HFFc6 (cell line): ENCODE measurements at places on chromosomes 4 and X. TPM values are rescaled to one million over a fixed set of nuclear protein-coding genes. Genes with fewer than 3 reads are reported as not detected.
A peak's percentile ranks its signal among the peaks of the same experiment; 100 is the strongest.

The ZNF718 gene
- total RNA-seq, result 0.65 to 2.1 TPM (median 1.7 TPM) in 3 replicates

The LRCH2 gene
- total RNA-seq, result 5.5 to 7.8 TPM (median 5.6 TPM) in 3 replicates

The ADH7 gene
- total RNA-seq, result not detected in 3 replicates

The SPATA4 gene
- not detected in 2 replicates for total RNA-seq

The XAGE1A gene
- total RNA-seq, result not detected in 2 replicates

The KLF8 gene
- total RNA-seq, result 0.05 to 0.09 TPM in 2 of 3 replicates, not detected in the other

The MAGEA12 gene
- 0.11 TPM in 1 of 2 replicates, not detected in the other for total RNA-seq

The REPS2 gene
- 0.15 to 0.23 TPM (median 0.19 TPM) in 3 replicates for total RNA-seq

The SCRG1 gene
- not detected in 2 replicates for total RNA-seq

The RHOXF2B gene
- total RNA-seq, result not detected in 3 replicates

The SH2D1A gene
- not detected in 3 replicates for total RNA-seq

The GABRG1 gene
- total RNA-seq, result not detected in 3 replicates

The RNF175 gene
- total RNA-seq, result not detected in 3 replicates

The ADAM29 gene
- total RNA-seq, result not detected in 3 replicates

- H3K27me3 ChIP-seq, result peaks cover 2% of the 10 kb centered on the region; the same call in 1 of the 2 replicates
- H3K27ac ChIP-seq, result no peak overlapping the region
- no peak for DNase-seq
- peaks cover 68% of the 10 kb centered on the region for H3K36me3 ChIP-seq
- H3K4me1 ChIP-seq, result peaks cover 71% of the 10 kb centered on the region
These were observed 25.7 kb downstream of the USP53 start for GRCh38 chr4:119238068-119238722.

DNA sequence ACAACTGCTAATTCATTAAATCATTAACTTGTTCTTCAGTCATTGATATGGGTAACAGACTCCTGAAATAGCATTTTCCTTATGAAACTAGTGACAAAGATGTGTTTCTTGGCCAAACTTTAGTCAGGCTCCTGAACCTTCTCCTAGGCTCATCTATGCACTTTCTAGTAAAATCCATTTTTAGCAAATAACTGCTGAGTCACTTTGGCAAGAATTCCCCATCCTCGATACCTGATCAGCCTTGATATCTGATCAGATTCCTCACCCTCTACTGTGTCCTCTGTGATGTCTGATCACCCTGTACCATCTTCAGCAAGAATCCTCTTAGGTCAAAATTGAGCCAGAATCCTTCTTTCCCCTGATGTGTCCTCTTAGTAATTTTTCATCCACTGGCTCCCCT lies 161.2 kb upstream of the TAPT1 start:
- no peak overlapping the region for H3K27ac ChIP-seq
- DNase-seq, result no peak
- peaks cover 30% of the 10 kb centered on the region for H3K27me3 ChIP-seq
- H3K4me1 ChIP-seq, result no peaks in the 10 kb centered on the region
- no peaks in the 10 kb centered on the region for H3K36me3 ChIP-seq

- H3K27ac ChIP-seq, result no peak overlapping the region
- DNase-seq, result no peak
- no peak overlapping the region for H3K4me3 ChIP-seq
- H3K27me3 ChIP-seq, result peaks cover 8% of the 10 kb centered on the region; the same call in 1 of the 2 replicates
- H3K36me3 ChIP-seq, result no peaks in the 10 kb centered on the region; the same call in 1 of the 2 replicates
These were observed 33.7 kb downstream of the GABRB1 start for GRCh38 chr4:47065051-47065481.

DNA sequence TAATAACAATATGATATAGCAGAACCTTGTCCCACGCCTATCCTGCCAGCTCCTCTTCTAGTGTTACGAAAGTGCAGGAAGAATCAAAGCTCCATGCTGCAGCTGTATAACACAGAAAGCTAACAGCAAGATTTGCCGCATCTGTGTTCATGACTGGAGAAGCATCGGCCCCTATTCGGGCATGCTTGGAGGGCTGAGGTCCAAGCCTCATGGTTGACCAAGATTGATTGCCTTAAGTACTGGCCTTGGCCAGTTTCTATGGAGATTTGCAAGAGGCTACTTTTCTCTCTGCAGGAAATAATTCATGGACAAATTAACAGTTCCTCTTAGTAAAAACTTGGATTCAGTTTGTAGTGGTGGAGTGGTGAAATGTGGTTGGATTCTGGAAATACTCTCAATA lies 12.9 kb upstream of the NDP start:
- H3K27ac ChIP-seq, result no peak overlapping the region
- no peaks in the 10 kb centered on the region for H3K36me3 ChIP-seq
- H3K27me3 ChIP-seq, result no peaks in the 10 kb centered on the region; the same call in 1 of the 2 replicates
- DNase-seq, result no peak
- no peak overlapping the region for H3K4me3 ChIP-seq

DNA sequence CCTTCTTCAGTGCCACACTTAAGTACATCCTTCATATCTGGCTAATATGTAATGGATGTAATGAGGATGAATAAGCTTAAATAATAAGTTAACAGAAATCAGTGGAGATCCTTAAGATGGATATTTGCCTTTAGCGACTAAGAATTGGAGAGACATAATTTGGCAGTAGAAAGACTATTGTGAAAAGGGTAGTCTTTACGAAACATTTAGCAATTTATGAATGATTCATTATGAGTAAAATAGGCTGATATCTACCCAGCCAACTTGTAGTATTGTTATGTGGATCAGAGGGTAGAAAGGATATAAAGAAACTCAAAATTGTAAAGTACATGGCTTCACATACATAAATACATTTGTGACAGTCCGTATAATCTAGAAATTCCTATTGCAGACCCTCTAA lies 2371.8 kb downstream of the PCDH7 start:
- no peak overlapping the region for H3K27ac ChIP-seq
- no peak for DNase-seq
- H3K36me3 ChIP-seq, result no peaks in the 10 kb centered on the region
- no peaks in the 10 kb centered on the region for H3K27me3 ChIP-seq

- H3K36me3 ChIP-seq, result no peaks in the 10 kb centered on the region
- H3K4me3 ChIP-seq, result no peak overlapping the region
- H3K27ac ChIP-seq, result no peak overlapping the region
These were observed 128.5 kb downstream of the ATG4A start for GRCh38 chrX:108219949-108220601.

DNA sequence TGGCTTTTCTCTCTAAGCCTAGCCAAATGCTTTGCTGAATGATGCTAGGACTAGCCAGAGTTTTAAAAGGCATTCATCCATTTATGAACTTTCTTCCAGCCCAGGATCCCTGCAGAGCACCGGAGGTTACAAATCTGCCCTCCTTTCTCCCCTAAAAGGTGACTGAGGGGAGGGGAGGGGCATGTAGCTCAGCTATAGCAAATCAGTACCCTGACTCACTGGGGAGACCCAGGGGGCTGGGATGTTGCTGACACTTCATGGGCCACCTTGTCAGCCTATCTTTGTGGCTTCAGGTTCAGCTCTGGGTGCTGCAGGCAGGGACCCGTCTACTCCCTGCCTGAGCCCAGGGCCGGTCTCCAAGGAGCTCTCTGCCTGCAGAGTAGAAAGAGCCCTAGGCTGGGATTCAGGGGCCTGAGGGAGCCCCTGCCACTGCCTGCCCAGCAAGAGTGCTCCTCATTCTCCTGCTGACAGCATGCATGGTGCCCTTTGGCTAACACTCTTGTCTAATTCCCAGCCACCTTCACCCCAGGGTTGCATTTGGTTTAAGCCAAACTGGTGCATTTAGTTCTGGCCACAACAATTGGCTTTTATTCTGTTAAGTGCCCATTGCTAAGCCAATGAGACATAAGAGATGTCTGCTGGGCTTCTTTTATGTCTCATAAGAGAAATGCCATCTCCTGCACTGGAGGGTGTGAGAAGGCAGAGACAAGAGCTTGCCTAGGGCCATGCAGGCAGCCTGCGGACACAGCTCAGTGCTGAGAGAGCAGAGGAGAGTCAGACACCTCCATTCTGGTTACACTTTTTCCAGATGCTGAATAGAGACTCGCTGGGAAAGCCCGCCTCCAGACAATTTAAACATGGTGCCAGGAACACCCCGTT lies 11.9 kb upstream of the UBA6 start:
- H3K4me3 ChIP-seq, result no peak overlapping the region
- DNase-seq, result no peak
- peaks cover 15% of the 10 kb centered on the region for H3K36me3 ChIP-seq
- no peaks in the 10 kb centered on the region for H3K27me3 ChIP-seq

DNA sequence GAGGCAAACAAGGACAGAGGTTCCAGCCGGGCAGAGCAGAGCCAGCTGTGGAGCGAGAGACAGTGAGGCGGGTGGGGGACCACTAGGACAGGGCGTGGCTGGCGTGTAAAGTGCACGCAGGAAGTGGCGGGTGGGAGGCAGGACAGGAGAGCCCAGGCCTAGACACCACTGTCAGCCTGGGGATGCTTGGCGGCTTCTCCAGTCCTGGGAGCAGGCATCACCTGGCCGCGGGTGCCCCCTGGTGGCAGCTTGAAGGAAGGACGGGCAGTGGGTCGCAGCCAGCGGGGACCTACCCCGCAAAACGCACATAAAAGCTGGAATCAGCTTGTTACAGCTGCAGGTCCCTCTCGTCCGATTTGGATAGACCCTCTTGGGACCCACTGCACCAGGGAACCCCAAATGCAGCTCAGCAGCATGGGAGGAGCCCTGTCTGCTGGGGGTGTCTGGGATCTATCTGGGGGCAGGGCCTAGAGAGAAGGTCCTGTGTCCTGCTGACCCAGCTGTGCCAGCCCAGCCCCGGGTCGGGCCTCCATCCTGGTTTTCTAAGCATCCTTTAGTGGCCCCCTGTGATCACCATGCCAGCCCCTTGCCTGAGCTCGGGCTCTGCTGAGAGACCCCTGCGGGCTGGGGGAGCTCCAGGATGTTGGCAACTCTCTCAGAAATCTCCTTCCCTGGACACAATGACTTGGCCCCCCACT lies 57.7 kb downstream of the WFS1 start:
- H3K27me3 ChIP-seq, result peaks cover 13% of the 10 kb centered on the region
- H3K27ac ChIP-seq, result no peak overlapping the region
- H3K4me1 ChIP-seq, result no peaks in the 10 kb centered on the region
- DNase-seq, result peak; percentile 50

DNA sequence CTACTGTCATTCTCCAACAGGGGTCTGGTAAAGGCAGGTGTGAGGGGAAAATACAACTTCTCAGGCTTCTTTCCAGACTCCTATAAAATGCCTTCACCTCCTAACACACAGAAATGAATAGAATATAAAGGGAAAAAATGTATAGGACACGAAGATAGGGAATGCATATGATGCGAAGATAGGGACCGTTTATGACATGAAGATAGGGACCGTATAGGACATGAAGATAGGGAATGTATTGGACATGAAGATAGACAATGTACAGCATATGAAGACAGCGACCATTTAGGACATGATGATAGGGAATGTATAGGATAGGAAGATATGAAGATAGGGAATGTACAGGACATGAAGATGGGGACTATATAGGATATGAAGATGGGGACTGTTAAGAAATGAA lies 10.5 kb downstream of the IRF2 start:
- H3K4me1 ChIP-seq, result peaks cover 17% of the 10 kb centered on the region
- no peak overlapping the region for H3K27ac ChIP-seq

DNA sequence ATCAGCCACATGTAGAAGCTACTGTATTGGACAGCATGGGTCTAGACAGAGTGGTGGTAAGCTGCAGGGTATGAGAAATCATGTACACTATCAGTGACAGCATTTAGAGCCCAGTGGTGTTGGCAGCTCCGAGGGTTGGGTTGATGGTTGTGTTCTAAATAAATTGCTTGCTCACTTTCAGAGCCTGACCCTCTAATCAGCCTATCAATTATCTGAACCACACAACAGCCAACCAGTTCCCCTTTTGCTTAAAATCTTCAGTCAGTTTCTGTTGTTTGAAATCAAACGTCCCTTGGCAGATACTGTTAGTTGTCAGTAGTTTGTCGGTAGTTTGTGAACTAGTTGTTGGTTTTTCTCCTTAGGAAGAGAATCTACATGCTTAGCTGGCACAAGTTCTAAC lies 99.8 kb upstream of the RAI2 start:
- no peaks in the 10 kb centered on the region for H3K36me3 ChIP-seq
- no peak overlapping the region for H3K4me3 ChIP-seq

DNA sequence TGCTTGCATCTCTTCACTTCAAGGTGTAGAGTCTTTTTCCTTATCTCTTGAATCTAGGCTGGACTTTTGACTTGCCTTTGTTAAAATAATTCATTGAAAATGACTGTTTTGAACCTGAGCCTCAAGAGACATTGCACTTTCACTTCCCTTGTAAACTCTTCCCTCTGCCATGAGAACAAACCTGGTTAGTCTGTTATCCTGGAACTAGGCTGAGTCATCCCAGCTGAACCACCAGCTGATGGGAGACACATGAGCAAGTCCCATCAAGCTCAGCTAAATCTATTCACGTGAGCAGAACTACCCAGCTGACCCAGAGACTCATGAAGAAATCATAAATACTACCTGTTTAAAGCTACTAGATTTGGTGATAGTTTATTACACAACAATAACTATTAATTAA lies 202.3 kb upstream of the CENPE start:
- H3K4me3 ChIP-seq, result no peak overlapping the region
- no peaks in the 10 kb centered on the region for H3K4me1 ChIP-seq
- no peaks in the 10 kb centered on the region; the same call in 1 of the 2 replicates for H3K27me3 ChIP-seq
- H3K36me3 ChIP-seq, result no peaks in the 10 kb centered on the region

GRCh38 chr4:38132107-38132673 lies 172.0 kb downstream of the PTTG2 start:
- peaks cover 55% of the 10 kb centered on the region for H3K36me3 ChIP-seq
- no peaks in the 10 kb centered on the region for H3K27me3 ChIP-seq
- peak; percentile 87 for DNase-seq

GRCh38 chrX:75547783-75548182 lies 24.9 kb upstream of the ZDHHC15 start:
- DNase-seq, result no peak
- H3K27ac ChIP-seq, result no peak overlapping the region
- no peak overlapping the region for H3K4me3 ChIP-seq
- no peaks in the 10 kb centered on the region for H3K4me1 ChIP-seq
- H3K36me3 ChIP-seq, result no peaks in the 10 kb centered on the region

DNA sequence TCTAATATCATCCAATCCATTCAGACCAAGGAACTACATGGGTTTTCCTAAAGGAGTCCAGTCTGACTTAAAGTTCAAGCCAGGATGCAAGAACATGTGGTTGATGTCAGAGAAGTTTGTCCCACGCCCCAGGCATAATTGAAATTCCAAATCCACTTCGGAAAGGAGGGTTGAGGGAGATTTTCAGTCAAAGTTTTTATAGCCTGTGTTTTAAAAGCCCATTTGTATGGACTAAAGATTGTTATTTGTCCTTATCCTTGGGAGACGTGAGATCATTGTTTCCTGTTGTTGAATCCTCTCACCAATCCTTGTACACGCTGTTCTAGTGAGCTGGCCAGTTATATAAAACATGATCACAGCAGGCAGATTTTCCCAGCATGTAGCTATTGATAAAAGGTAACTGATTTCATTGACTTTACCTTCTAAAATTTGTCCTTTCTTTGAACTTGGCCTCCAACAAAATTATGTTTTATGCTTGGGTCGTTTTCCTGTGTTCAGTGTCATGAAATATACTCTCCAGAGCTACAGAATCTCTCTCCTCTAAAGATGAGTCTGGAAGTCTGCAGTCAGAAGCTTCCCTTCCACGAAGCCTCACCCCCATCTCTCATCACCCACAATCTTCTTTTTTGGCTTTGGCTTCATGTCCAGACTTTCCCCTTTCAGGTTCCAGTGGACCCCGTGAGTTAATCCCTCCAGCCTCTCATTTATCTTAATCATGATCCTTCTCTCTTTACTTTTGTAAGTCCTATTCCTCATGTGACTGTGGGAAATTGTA lies 92.9 kb downstream of the ATP10D start:
- peak overlapping the region; percentile 2 for H3K27ac ChIP-seq
- peaks cover 56% of the 10 kb centered on the region for H3K36me3 ChIP-seq
- H3K27me3 ChIP-seq, result no peaks in the 10 kb centered on the region
- no peak overlapping the region for H3K4me3 ChIP-seq
